ENCODE measurements at places on chromosomes 5 and 9. TPM values are rescaled to one million over a fixed set of nuclear protein-coding genes. Genes with fewer than 3 reads are reported as not detected.
A peak's percentile ranks its signal among the peaks of the same experiment; 100 is the strongest.

- DNase-seq, result no peak
Measured at GRCh38 chr5:21236971-21237427, 1249.0 kb upstream of the CDH18 start.

- peak; percentile 79 for DNase-seq
Measured at GRCh38 chr5:100904259-100904861, 1.3 kb upstream of the ST8SIA4 start.

Gene DIPK1B
- 0.14 TPM for total RNA-seq

DNA sequence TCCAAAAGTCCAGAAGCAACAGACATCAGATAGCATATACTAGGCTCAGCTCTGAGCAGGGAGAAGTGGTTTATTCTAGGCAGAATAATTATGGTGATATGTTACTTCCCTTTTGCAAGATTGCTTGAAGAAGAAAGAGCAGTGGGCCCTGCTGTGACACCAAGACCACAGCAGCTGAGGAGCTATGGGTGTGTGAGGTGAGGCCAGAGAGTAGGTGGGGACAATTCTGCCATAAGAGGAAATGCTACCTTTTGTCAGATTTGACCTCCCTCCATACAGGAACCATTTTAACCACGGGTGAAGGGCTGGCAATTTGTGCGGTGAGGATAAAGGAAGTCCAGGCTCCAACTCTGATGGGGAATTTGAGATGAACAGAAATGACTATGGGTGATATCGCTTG, 51.3 kb downstream of the TNFSF15 start:
- peak; percentile 43 for DNase-seq

DNA sequence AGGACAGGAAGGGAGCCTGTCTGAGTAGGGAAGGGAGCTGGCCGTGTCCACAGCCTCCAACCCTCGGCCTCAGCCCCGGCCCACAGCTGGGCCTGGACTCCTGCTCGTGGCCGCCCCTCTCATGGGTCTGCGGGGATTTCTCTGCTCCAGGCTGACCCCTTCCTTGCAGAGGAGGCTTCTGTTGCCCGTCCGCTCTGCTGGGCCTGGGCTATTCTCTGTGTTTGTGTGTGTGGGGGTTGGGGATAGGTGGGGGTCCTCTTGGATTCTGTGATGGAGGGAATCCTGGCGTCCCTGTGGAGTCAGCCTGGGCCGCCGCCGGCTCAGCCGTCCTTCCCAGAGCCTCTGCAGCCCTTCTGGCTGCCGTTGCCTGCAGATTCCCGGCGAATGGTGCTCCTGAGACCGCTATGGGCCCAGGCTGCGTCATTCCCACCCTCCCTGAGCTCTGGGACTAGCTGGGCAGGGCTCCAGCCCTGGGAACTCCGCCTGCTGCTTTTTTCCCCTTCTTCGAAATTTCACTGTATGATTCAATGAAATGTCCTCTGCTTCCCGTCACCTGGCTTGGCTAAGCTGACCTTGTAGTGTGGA, 64.2 kb downstream of the FGF18 start:
- DNase-seq, result no peak

DNA sequence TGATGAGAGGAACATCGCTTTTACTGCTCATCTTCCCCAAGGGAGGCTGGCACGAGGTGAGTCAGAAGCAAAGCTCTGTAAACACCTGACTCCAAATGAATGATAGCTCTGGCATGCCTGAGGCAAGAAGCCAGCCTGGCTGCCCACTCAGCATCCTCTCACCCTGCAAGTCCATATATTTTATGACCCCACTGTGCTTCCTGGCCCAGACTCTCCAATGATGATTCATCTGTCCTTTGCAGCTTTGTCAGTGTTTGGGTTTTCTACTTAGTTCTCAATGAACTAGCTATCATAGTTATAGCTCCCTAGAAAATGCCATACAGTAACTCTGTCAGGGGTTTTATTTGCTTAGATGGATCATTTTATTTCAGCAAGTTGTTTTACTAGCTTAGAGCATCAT, 52.1 kb upstream of the FSTL4 start:
- no peak for DNase-seq

GRCh38 chr5:56440871-56441740, 208.0 kb upstream of the ANKRD55 start:
- DNase-seq, result no peak

DNA sequence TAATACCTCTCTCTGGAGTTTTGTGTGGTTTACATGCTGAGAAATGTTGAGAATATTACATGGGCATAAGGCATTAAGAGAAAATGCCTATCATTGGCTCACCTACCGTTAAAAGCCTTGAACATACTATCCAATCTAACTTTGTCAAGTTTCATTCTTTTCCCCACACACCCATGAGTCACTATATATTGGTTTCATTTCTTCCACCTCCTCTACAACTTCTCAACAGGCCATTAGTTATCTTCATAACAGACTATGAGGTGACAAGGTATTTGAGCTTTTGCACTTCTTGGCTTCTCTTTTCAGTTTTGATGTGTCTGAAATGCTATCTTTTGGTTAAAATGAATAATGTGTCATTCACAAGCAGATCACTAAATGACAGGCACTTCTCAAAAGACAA, 288.0 kb downstream of the KCNN2 start:
- no peak for DNase-seq

GRCh38 chr9:8205576-8205975, 406.0 kb upstream of the DMAC1 start:
- DNase-seq, result no peak

DNA sequence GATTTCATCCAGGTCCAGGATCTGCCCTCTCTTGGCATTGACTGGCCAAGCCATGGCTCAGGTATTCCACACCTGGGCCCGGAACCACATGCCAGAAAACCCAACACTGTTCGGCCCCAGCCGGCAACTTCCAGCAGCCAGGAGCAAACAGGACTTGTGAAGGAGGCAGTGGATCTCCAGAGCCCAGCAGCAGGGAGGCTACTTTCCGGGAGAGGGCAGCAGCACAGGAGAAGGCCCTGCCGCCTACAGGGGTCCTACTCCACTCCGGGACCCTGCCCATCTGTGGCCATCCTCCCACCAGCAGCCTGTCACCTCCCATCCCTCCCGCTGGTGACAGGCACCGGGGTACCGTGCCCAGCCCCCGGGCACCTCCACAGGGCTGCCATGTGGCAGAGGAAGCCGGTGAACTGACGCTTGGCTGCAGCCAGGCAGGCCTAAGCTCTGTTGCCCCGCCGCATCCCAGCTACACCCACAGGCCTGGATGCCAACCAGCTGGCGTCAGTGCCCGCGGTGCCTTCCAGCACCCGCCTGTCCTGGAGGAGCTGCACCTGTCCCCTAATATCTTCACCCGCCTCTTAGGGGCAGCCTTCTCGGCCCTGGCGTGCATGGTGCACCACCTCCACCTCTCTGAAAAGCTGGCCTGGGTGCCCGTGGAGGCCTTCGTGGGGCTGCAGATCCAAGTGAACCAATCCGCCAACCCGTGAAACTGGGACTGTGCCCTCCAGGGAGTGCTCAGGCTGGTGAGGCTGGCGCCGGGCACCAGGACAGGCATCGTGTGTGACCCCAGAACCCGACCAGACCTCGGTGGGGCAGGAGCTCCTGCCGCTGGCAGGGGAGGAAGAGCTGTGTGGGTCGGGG, 18.9 kb upstream of the SLC30A5 start:
- no peak for DNase-seq

Gene TLE1
- 0.20 TPM for total RNA-seq

GRCh38 chr9:76761448-76761847, 2.8 kb upstream of the PCA3 start:
- DNase-seq, result no peak

- DNase-seq, result no peak
Measured at GRCh38 chr5:2186472-2187015, 303.8 kb upstream of the IRX4 start.

Gene MLANA
- not detected for total RNA-seq

Gene AQP3
- 2.6 TPM for total RNA-seq

Gene C1QTNF3
- 1.4 TPM for total RNA-seq

DNA sequence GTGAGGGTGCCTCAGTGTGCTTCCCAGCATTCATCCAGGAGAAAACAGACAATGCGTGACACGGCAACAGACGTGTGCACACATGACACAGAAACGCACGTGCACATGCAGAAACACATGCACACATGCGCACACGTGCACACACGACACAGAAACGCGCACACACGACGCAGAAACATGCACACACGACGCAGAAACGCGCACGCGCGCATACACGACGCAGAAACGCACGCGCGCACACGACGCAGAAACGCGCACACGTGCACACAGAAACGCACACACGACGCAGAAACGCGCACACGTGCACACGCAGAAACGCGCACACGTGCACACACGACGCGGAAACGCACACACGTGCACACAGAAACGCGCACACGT, 16.5 kb downstream of the TPPP start:
- DNase-seq, result no peak

GRCh38 chr5:180823346-180823745, 20.7 kb upstream of the MGAT1 start:
- DNase-seq, result no peak

GRCh38 chr9:117542021-117542420, 127.2 kb upstream of the ASTN2 start:
- no peak for DNase-seq

GRCh38 chr9:35974800-35975199, 16.8 kb upstream of the OR2S2 start:
- DNase-seq, result no peak

DNA sequence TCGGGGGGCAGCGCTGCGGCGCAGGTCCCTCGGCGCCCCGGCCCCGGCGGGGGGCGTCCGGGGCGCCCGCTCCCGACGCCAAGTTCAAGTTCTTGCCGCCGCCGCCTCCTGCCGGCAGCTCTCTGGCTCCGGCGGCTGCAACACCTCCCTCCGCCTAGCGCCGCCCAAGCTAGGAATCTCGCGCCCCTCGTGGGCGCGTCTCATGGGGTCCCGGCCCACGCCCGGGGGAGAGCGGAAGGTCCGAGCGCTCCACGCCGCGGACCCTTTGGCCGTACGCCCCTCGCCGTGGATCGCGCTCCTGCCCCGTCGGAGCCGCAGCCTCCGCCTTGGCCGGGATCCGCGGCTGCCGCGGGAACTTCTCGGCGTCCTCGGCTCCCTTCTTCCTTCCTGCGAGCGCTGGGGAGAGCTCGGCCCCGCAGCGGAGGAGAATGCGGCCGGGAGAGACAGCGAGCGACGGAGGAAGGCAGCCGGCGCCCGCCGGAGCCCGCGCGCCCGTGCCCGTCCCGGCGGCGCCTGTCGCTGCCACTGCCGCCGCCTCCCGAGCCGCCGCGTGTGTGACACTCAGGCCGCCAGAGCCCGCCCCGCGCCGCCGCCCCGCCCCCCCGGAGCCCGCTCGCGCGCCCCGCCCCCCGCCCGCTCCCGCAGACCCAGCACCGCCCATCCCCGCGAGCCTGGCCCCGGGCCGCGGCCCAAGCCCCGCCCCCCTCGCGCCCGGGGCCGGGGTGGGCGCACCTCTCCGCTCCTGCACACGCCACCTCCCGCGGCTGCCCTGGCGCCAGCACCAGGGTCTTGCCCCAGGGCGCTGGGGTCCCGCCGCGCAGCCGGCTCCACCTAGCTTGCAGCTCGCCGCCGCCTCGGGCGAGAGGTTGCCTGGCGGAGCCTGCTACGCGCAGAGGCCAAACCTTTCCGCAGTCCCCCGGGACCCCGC, at the start of gene SHB:
Gene SHB (minus strand): TSS at position 527 of the 928 bp plus-strand sequence. CDS start 582 bp downstream, outside the sequence.
- peak; percentile 82 for DNase-seq

Gene RIMOC1
- 19.8 TPM for total RNA-seq

Gene PCDH12
- 0.61 TPM for total RNA-seq

- DNase-seq, result peak; percentile 30
Measured at GRCh38 chr9:126678989-126679388, 65.3 kb downstream of the LMX1B start.

Gene RORB
- total RNA-seq, result 0.04 TPM

Gene RNF208
- 10.4 TPM for total RNA-seq

GRCh38 chr5:159582756-159583541, 252.7 kb upstream of the IL12B start:
- no peak for DNase-seq

DNA sequence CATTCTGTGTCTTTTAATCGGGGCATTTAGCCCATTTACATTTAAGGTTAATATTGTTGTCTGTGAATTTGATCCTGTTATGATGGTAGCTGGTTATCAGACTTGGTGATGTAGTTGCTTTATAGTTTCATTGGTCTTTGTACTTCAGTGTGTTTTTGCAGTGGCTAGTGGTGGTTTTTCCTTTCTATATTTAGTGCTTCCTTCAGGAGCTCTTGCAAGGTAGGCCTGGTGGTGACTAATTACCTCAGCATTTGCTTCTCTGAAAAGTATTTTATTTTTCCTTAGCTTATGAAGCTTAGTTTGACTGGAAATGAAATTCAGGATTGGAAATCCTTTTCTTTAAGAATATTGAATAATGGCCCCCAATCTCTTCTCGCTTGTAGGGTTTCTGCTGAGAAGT, 156.9 kb downstream of the CNTLN start:
- no peak for DNase-seq

DNA sequence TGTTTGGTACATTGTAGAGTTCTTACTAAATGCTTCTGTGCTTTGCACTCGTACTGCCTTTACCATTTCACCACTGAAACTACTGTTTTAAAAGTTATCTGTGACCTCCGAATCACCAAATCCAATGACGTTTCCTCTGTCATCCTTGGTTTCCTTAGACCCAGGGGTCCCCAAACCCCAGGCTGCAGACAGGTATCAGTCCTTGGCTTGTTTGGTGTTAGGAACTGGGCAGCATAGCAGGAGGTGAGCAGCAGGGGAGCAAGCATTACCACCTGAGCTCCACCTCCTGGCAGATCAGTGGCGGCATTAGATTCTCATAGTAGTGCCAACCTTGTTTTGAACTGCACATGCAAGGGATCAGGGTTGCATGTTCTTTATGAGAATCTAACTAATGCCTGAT, 26.8 kb upstream of the APC start:
- DNase-seq, result no peak

DNA sequence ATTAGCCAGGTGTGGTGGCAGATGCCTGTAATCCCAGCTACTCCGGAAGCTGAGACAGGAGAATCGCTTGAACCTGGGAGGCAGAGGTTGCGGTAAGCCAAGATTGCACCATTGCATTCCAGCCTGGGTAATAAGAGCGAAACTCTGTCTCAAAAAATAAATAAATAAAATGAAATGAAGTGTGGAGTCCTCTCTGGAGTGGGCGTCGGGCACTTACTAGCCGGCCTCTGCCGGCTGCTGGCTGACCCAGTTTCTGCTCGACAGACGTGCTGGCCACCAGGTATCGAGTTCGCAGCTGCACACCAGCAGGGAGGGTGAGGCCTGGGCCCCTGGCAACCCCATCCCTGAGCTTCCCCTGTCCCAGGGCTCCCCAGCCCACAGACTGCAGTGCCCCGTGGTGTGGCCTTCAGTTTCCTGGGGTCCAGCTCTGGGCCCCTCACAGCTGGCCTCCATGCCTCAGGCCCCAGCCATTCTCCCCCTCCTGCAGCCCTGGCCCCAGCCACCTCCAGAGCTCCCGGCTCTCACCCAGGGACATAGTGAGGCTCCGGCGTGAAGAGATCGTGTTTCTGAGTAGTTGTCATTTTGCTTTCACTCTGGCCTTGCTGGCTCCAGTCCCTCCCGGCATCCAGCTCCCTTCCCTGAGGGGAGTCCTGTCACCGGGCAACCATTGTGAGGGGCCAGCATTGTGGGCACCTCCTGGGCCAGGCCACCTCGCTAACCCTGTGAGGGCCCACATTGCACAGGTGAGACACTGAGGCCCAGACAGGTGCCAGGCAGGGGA, 3.8 kb upstream of the STPG3 start:
- DNase-seq, result no peak

Gene MIGA2
- 35.8 TPM for total RNA-seq

Data from activated CD8-positive, alpha-beta T cell treated with anti-CD3 and anti-CD28 coated beads for 36 hours (primary cell).